ENCODE measurements at places on chromosomes 3 and 15.

DNA sequence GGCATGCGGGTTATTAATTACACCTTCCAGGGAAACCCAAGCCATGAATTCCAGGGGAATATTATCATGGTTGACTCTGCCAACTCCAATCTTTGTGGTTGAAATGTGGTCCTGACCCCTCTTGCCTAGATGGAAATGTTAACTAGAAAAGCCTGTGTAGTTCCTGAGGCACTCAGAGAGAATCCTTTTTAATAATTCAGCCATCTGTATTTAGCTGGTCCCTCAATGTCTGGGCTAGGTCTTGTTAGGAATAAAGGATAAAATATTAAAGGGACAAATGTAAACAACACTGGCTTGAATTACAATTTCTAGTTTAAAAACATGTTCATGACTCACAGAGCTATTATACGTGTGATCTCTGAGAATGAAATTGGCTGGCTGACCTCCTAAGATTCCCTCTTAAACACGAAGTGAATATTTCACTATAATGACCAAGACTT lies 435.2 kb upstream of the SUCLG2 start:
- DNase-seq: no peak

- peak; percentile 78 for DNase-seq
These were observed 848.6 kb downstream of the ROBO1 start for GRCh38 chr3:78919021-78919755.

DNA sequence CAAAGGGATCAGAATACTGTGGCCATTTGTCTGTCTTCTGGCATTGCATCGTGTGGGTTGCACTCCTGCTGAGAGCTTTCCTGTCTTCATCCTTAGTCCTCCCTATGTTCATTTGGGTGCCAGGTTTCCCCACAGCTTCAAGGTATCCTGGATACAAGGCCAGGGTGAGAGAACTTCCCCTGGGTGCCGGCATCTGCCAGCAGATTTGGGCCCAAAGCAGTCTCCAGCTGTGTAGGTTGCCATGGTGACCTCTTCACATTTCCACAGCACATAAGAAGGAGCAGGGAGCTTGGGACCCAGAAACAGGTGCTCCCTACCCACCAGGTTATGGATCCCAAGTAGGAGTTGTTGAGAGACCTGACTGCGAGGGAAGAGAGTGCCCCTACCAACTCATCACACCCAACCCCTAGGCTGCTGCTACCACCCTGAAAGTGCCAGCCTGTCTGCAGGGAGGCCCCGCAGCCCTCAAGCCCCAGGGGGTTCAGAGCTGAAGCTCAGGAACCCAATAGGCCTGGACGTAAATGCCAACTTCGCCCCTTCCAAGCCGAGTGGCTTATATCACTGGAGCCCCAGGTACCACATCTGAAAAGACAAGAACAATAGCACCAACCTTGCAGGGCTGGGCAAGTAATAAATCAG lies 19.9 kb downstream of the TTC21A start:
- DNase-seq: no peak

DNA sequence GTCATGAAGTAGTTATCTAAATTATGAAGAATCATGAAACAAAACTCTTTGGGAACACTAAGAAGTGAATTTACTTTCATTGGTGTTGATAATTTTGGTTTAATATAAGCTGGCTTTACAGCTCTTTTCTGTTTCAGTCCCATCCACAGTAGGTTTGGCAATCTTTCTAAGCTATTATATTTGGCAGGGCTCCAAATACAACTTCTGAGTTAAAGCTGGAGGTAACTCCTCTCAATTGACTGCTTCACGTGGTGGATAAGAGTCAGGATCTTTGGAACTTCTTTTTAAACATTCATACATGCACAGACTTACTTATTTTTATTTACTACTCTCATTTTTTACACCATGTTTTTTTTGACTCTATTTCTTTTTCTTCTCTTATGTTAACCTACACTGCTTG lies 106.5 kb upstream of the EPHA3 start:
- no peak for DNase-seq

DNA sequence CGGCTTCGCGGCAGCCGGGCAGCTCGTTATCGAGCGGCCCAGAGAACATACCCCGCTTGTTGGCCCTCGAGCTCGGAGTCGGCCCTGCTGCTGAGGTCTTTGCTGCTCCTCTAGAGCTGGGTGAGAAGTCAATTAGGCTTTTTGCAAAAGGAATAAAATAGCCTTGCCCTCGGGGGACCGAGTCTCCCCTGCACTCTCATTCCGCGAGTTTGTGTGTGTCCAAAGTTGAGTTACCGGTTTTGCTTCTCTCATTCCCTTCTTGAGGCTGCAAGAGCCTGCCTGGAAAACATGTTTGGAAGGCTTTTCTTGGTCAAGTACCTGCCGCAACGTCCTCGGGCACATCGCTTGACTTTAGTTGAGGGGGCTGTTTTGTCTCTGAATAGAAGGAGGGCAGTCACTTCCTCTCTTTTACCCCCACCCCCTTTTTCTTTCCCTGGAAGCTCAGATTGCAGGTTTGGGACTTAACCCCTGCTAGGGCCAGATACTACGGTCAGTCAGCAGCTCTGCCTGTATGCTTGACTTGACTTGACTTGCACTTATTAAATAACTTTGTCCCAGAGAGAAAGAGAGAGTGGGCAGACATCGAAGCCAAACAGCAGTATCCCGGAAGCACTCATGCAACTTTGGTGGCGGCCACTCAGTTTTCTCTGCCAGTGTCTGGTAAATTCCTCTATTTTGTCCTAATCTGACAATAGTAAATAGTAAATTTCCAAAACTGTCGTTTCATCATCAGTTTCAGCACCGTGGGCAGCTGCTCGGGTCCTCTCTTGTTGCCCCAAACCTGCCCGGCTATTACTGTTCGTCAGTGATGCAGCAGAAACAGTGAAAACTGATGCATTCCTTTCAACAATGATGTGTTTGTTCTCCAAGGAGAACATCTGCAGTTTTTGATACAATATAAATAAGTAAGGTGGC lies 609 bp downstream of the RNF13 start:
- peak; percentile 62 for DNase-seq

DNA sequence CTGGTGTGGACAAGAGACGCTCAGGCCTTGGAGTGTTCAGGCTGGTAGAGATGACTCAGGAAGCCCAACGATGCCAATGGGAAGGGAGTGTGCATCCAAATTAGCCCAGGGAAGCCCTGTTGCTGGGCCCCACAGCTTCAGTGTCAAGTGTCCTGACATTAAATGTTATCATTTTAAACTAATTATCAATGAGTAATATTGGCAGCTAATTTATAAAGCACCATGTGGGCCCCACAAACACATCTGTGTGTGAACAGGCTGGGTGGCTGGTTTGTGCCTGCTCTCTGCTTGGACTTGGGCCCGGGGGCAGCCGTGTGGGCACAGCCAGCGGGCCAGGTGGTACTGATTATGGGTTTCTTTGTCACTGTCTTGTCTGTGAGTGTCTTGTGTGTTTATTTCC lies 15.0 kb downstream of the FBLN2 start:
- DNase-seq: no peak

GRCh38 chr15:68795298-68795848 lies 25.3 kb downstream of the ANP32A start:
- peak; percentile 48 for DNase-seq

DNA sequence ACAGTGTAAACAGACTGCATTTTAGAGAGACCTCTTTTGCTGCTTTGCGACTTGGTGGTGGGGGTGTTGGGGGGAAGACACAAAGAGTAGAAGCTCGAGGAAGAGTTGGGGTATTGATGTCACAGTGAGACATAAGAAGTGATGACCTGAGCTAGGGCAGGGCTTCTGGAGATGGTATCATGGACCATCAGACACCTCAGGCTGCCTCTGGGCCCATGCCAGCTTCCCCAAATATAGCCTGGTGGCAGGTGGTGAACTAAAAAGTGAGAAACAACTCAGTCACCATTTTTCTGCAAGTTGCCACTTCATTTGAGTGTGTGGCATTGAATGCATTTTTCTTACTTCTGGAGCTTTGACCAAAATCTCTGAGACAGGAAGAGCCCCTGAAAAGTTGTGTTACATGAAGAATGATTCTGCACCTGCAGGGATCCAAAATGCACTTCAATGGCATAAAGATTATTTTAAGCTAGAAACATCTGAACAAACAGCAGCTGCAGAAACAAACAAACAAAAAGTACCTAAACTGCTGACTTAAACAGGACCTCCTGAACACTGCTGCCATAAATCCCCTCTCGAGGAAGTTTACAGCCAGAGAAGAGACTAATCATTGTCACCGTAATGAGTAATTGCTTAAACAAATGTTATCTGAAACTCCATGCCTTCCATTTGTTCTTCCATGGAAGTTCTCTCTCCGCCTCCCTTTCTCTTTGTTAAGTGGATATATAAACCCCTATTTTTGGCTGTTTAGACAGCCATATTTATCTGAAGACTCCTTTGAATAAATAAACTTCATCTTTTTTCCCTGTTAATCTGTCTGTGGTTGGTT lies 15.2 kb upstream of the XIRP1 start:
- DNase-seq: no peak

DNA sequence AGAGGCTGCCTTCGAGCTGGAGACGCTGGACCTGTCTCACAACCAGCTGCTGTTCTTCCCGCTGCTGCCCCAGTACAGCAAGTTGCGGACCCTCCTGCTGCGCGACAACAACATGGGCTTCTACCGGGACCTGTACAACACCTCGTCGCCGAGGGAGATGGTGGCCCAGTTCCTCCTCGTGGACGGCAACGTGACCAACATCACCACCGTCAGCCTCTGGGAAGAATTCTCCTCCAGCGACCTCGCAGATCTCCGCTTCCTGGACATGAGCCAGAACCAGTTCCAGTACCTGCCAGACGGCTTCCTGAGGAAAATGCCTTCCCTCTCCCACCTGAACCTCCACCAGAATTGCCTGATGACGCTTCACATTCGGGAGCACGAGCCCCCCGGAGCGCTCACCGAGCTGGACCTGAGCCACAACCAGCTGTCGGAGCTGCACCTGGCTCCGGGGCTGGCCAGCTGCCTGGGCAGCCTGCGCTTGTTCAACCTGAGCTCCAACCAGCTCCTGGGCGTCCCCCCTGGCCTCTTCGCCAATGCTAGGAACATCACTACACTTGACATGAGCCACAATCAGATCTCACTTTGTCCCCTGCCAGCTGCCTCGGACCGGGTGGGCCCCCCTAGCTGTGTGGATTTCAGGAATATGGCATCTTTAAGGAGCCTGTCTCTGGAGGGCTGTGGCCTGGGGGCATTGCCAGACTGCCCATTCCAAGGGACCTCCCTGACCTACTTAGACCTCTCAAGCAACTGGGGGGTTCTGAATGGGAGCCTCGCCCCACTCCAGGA lies 21.1 kb downstream of the NRROS start:
- DNase-seq: no peak

GRCh38 chr3:158918451-158918850 lies 116.6 kb downstream of the MFSD1 start:
- DNase-seq: peak; percentile 17

GRCh38 chr3:16844791-16845190 lies 40.0 kb upstream of the PLCL2 start:
- no peak for DNase-seq

GRCh38 chr15:73786538-73786937 lies 33.4 kb upstream of the INSYN1 start:
- no peak for DNase-seq

DNA sequence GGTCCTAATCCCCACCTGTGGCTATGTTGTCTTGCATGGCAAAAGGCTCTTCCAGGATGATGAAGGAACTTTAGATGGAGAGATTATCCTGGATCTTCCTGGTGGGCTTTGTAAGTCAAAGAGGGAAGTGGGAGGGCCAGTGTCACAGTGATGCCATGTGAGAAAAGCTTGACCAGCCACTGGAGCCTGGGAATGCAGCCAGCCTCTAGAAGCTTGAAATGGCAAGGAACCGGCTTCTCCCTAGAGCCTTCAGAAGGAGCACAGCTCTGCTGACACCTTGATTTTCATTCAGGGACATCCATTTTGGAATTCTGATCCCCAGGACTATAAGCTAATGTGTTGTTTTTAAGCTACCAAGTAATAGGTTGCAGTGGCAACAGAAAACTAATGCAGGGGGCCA lies 58.3 kb downstream of the CLEC3B start:
- no peak for DNase-seq

DNA sequence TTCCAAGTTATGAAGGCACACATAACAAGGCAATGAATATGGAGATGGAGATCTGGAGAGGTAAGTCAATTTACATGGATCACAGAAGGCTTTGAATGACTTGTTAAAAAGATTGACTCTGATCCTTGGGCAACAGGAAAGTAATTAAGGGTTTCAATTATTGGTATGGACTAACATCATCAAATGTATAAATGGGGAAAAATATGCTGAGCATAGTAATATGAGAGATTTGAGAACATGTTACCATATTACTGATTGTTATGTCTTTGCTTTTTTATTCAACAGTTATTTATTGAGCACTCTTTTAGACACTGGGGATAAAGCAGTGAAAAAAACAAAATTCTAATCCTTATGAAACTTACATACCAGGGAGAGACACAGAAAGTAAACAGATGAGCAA lies 238.5 kb upstream of the ROBO1 start:
- DNase-seq: no peak

DNA sequence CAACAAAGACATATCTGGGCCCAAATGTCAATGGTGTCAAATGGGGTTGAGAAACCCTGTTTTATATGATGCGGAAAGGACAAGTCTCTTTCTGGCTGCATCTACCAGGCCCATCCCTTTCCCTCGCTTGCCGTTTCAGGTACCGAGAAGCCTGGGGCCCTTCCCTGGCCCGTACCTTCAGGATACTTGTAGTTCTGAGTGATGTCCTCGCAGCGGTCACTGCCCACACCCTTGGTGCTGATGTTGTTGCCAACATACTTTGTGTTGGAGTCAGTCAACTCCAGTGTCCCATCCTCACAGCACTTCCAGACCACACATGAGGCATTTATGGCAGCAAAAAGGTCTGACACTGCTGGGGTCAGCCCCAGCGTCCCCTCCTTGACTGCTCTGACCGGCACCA lies 13.8 kb downstream of the EPB42 start:
- DNase-seq: no peak

DNA sequence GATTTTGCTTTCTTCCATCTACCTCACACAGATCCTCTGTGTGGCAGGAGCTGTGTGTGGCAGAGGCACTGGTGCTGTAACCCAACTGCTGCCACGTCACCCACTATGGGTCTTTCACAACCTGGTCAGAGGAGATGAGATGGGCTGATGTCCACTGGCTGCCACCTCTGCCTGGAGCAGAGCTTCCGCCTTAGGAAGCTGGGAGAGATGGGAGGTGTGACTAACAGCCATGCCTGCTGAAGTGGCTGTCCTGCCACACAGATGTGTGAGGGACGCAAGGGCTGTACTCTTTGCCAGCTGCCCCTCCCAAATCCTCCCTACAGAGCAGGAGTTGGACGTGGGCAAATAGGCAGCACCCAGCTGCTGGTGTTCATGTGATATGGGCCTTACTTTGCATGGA lies 329.5 kb downstream of the GABRB3 start:
- DNase-seq: no peak

GRCh38 chr15:40198355-40199085 lies 37.7 kb downstream of the BUB1B start:
- no peak for DNase-seq

- DNase-seq: no peak
These were observed 515.6 kb upstream of the NR2F2 start for GRCh38 chr15:95814908-95815307.

DNA sequence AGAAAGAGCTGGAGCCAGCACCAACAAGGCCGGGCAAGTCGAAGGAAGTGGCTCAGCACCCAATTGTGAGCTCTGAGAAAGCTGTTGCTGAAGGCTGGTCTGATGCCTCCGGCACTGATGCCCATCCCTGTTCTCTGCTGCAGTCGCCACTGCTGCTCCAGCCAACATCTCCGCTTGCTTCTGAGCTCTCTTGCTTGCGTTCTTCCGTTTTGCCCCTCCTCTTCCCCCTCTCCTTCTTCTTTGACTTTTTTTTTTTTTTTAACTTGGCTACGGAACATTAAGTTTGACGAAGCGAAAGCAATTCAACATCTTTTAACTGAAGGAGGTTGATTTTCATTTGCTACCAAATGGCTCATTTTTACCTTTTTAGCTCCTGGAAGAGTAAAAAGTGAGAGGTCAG lies 442.9 kb downstream of the MCTP2 start:
- no peak for DNase-seq
